ENCODE measurements at places on chromosomes 2 and 18.

GRCh38 chr2:42783511-42783910 is 8.9 kb downstream of the HAAO start:
- no peak for DNase-seq

DNA sequence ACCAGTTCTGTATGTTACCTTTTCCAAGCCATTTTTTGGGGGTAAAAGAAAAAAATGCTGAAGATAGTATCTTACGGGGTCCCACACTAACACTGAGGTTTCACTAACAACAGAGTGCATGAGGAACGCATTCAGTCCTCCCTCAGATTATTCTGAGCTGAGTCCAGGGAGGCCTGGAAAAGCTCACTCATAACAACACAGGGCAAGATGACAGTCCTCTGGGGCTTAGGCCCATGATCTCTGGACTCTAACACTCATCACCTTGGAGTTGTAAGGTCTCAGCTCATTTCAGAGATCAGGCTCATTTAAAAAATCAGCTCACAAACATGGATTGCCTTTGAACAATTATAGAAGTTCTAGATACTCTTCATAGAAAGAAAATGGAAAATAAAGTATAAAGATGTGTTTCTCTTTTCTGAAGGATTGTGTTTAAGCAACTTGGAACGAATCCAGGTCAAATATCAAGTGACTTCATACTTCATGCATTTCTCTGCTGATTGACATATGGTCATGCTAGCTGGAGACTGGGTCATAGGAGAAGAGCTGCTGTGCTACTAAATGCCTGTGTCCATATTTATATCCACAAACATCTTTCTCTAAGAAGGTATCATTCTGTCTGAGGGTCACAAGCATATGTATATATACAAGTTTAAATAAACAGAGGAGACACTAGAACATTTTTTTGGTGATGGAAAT is 265.8 kb downstream of the ALK start:
- DNase-seq = no peak

DNA sequence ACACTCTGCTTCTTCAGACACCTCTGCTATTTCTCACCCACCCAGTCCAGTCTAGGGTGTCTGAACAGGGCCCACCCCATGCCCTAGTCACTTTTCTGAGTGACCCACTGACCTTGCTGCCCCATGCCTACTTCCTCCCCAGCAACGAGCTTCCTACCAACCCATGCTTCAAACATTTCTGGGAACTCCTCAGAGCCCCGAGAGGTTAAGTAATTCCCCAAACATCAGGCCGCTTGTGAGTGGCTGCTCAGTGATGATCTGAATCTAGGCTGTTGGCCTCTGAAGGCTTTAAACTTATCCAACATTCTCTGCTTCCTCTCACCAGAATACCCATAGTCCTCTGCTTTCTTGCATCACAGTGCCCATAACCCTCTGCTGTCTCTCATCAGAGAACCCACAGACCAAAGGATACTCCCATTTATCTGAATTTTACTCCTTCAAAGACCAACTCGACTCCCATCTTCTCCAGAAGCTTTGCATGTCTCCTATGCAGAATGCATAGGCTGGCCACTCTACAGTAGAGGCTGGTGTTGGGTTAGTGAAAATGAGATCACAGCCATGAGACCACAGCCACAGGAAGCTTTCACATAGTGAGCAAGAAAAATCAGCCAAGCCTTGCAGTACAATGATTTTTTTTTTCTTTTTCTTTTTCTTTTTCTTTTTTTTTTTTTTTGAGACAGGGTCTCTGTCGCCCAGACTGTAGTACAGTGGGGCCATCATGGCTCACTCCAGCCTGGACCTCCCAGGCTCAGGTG is 309.5 kb upstream of the LYPD1 start:
- DNase-seq = no peak

GRCh38 chr2:27407798-27408491 is 1.4 kb downstream of the PPM1G start:
- no peak for DNase-seq

- DNase-seq = no peak
These were observed 487.5 kb downstream of the SUCLG1 start for GRCh38 chr2:83971547-83971946.

- no peak for DNase-seq
These were observed 33.9 kb downstream of the MAPRE2 start for GRCh38 chr18:35075132-35075531.

DNA sequence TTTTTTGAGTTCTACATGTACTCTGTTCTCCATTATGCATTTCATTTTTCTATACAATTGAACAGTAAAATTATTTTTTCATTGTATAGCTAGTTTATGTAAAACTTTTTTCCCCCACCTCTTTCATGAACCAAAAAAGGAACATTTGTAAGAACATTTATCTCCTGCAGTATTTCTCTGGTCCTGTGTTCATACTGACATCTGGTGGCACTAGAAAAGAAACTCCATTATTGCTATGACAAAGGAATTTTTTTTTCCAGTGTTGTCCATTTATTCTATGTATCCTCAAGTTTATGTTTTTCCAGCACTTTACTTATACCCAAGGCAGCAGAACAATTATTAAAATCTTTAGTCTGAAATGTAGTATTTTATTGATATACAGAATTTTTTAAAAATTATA is 27.4 kb upstream of the CHAC2 start:
- no peak for DNase-seq

DNA sequence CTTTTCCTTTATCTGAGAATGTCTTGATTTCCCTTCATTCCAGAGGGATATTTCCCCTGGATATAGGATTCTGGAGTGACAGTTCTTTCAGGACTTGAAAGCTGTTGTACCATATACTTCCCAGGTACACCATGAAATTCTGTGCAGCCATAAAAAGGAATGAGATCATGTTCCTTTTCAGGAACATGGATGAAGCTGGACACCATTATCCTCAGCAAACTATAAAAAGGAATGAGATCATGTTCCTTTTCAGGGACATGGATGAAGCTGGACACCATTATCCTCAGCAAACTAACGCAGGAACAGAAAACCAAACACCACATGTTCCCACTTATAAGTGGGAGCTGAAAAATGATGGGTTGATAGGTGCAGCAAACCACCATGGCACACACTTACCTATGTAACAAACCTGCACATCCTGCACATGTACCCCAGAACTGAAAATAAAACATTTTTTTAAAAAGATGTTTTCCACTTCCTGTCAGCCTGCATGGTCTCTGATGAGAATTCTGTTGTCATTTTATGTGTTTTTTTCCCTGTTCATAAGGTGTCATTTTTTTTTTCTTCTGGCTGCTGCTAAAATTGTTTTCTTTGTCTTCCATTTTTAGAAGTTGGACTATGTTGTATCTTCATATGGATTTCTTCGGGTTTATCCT is 133.3 kb downstream of the DNAH6 start:
- no peak for DNase-seq

- no peak for DNase-seq
These were observed at the start of gene TWIST2 for GRCh38 chr2:238847841-238848690. TSS of gene TWIST2 (plus strand) at chr2:238848085. CDS start at chr2:238848216, 131 bp downstream.

- DNase-seq = no peak
These were observed 88.6 kb upstream of the FHL2 start for GRCh38 chr2:105487142-105488069.

- no peak for DNase-seq
These were observed 176.9 kb upstream of the FN1 start for GRCh38 chr2:215612786-215613185.

GRCh38 chr2:139514951-139515350 is 734.8 kb upstream of the NXPH2 start:
- DNase-seq = no peak

- no peak for DNase-seq
These were observed 28.1 kb upstream of the CAB39 start for GRCh38 chr2:230684270-230685168.

GRCh38 chr2:68653538-68653982 is 10.2 kb downstream of the PROKR1 start:
- peak; percentile 64 for DNase-seq

- no peak for DNase-seq
These were observed 88.1 kb downstream of the ASXL2 start for GRCh38 chr2:25790074-25790790.

DNA sequence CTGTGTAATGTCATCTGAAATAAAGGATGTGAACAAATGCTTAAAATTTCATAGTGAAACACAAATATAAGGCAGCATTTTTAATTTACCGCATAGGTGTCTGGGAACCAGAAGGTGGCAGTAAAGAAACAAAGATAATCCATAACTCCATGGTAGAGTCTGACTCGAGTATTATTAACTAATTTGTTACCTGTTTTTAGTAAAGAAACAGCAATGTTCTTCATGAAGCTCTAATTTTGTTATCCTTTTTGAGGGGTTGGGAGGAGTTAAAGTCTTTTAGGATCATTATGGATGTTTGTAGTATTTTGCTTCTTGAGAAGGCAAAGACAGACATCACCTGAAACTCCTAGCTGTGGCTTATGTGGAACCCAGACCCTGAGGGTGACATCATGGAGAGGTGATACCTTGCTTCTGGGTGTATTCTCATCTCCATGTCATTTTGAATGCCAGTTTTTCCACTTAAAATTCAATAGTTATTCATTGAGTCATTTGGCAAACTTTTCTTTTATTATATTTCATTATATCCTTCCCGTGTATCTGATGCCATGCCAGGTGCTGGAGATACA is 286.2 kb upstream of the EPAS1 start:
- DNase-seq = no peak

GRCh38 chr18:39702888-39703287 is 2137.3 kb upstream of the CELF4 start:
- no peak for DNase-seq

Data from stimulated activated naive CD8-positive, alpha-beta T cell treated with anti-CD3 and anti-CD28 coated beads, Interleukin-15, Interleukin-2, amounts not matched to agents 100 U/mL and 50 U/mL, for 24 hours (primary cell).